ENCODE measurements at places on chromosomes 12 and 14.

DNA sequence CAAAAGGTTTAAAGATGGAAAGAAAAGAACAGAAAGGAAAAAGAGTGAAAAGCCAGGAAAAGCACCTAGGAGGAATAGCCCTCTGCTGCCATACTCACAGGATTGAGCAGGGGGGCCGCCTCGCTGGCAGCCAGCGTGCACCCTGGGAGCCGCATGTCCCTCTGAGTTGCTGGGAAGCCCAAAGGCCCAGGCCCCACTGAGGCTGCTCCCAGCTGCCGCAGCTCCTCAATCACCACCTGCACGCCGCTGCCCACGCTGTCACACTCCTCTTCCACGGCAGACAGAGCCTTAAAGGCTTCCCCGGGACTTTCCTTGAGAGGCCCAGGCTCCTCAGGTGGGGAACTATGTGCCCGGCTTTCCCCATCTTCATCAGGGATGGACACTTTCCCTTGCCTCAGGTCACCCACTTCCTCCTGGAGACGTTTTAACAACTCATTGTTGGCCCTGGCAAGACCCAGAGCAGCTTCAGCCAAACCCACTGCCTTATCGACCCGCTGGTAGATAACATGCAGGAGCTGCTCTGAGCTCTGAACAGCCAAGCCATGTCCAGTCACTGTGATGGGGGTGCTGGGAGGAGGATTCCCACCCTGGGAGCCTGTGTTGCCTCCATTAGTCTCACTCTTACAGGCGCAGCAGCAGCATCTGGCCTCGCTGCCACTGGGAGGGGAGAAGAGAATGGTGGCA lies 11.5 kb downstream of the C14orf93 start:
- DNase-seq = no peak

- DNase-seq = no peak
These were observed 68.6 kb downstream of the MIA2 start for GRCh38 chr14:39302124-39302810.

DNA sequence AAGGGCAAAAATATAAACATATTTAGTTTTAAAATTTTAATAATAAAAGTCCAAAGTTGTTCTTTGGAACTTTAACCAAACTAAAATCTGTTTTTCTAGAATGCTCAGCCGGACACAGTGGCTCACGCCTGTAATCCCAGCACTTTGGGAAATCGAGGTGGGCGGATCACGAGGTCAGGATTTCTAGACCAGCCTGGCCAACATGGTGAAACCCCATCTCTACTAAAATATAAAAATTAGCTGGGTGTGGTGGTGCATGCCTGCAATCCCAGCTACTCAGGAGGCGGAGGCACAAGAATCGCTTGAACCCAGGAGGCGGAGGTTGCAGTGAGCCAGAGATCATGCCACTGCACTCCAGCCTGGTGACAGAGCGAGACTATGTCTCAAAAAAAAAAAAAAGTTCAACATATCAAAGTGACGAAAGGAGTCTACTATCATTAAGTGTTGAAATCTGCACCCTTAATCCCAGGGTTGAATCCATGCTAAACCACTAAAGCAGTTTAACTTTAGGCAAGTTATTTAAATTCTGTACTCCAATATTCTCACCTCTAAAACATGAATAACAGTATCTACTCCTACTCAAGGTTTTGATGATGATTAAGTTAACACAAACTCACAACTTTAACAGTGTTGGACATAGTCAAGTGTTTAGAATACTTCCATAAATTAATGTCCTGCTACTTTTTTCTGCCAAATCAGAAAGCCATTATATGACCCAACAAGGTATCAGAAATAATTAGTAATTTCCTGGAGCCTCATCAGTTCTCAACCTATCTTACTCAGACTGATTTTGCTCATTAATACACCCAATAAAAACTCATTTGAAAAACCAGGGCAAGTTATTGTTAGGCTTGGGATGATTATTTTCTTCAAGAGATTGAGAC lies 11.0 kb downstream of the HNRNPC start:
- DNase-seq = no peak

GRCh38 chr14:29222671-29223268 lies 456.2 kb downstream of the FOXG1 start:
- no peak for DNase-seq

Data from activated CD8-positive, alpha-beta memory T cell treated with anti-CD3 and anti-CD28 coated beads for 1 hour (primary cell).